ENCODE measurements at places on chromosomes 11 and 22.

DNA sequence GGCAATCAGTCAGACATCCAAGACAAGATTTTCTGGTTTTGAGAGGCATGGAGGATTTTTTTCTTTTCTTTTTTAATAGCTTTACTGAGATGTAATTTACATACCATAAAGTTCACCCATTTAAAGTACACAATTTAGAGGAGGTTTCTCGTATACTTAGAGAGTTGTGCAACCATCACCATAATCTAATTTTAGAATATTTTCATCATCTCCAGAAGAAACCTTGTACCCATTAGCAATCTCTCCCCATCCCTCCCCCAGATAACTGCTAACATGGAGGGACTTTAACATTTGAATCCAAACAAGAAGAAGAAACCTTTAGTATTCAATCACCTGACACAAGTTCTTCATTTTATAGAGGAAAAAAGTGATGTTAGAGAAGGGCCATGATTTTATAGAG, 83.6 kb downstream of the CLPB start:
- DNase-seq = no peak

GRCh38 chr11:1839204-1839923, 583 bp downstream of the TNNI2 start:
- DNase-seq = no peak

GRCh38 chr11:70522593-70523311, 124.4 kb downstream of the CTTN start:
- no peak for DNase-seq

DNA sequence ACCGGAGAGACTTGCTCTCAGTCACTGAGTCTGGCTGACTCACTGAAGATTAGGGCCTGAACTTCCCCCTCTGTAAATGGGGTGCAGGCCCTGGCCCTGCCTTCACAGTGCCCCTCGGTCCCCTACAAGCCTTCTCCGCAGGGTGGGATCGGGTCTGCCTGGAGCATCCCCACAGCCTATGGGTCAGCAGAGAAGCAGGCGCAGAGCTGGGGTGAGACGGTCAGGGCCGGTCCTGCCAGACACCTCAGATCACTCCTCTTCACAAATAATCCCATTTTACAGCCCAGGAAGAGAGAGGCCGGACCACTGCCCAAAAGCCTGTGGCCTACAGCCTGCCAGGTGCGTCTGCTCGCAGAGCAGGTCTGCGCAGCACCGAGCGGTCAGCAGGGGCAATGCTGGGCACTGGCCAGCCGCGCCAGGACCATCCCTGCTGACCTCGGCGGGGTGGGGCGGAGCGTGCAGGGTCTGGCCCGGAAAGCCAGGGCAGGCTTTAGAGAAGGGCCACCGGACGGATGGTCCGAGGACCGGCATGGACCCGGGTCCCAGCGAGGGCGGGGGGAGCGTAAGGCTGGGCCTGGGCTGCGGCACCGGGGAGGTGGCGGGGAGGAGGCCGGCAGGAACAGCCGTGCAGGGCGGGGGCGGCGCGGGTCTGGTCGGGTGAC, 522 bp upstream of the SEPTIN5 start:
- no peak for DNase-seq

DNA sequence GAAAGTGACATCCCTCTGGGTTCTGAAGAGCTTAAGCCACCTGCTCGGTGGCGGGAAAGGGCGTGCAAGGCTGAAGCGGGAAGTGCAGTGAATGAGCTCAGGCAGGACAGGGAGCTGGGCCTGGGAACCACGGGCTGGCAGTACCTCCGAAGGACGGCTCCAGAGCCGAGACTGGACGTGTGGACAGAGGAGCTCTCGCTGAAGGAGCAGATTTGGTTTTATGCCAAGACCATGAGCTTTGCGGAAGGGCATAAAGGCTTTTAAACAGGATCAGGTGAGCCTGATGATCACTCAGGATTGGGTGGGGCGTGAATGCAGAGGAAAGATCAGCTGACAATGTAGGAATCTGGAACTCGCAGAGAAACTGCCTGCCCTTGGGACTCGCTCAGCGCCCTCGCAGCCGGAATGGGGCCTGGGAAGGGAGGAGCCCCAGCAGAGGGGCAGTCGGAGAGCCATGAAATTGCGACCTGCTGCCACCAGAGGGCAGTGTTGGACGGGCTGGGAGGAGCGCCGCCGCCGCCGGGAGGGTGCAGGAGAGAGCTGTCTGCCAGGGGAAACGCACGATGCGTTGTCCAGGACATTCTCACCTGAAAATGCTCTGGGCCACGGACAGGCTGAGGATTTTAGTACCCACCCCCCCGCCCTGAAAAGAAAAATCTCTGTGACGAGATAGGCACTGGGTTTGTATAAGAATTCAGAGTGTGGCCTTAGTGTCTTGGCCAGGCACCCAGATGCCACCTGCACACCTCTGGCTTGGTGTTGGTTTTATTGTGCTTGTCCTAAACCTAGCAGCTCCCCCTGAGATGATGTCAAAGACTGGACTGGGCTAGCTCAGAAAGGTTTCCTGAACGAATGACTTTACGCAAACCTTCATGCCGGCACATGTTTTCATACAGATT, 324.4 kb downstream of the NTM start:
- peak; percentile 94 for DNase-seq

DNA sequence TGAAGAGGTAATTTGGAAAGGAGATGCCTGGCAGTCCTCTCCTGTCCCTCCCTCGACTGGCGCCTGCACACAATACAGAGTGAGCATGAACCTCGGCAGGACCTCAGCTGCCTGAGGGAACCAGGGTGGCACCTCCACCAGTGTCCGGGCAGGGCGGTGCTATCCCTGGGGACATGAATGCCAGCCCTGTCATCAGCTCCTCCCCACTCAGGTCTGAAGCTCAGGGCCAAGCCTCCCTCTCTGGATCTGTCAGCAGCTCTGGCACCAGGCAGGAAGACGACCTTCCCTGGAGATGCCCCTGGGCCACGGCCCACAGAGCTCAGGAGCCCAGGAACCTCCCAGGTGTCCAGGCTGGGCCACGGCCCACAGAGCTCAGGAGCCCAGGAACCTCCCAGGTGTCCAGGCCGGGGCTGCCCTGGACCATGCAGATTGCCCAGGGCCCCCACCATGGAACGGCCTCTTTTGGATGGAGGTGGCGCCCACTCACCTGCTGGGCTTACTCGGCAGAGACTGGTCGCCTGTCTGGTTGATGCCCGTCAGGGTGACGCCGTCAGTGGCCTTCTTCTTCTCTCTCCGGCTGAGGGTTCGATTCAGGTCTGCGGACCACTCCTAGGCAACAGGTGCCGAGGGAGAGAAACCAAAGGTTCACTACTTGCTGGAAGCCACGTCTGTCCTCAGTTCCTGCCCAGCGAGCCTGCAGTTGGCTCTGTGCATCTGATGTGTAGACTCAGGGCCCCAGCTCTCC, 21.7 kb upstream of the ARFGAP3 start:
- no peak for DNase-seq

- no peak for DNase-seq
These were observed 55.0 kb downstream of the MYH9 start for GRCh38 chr22:36332623-36333332.

- DNase-seq = no peak
These were observed 200.6 kb upstream of the POU2AF2 start for GRCh38 chr11:111044751-111045406.

DNA sequence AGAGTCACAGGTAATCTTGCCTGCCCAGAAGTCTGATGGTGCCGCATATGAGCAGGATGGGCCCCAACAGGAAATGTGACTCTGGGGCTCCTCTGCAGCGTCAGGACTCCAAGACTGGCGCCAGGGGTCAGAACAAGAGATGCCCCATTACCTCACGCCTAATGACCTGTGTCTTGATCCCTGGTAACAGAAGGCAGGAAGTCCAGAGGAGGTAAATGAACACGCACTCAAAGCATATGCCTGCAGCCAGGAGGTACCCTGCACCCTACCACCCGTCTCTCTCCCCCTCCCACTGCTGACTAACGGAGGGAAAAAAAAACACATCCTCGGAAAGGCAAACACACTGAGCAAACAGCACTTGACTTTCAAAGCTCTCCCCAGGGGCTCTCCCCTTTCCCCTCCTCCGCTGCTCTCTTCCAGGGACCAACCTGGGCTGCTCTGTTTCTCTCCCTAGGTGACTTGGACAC, 37.3 kb downstream of the ABCC8 start:
- DNase-seq = no peak

GRCh38 chr22:30607300-30607930, 441 bp downstream of the TCN2 start:
- DNase-seq = no peak

- DNase-seq = peak; percentile 43
These were observed 91.1 kb upstream of the KCNA4 start for GRCh38 chr11:30107899-30108298.

DNA sequence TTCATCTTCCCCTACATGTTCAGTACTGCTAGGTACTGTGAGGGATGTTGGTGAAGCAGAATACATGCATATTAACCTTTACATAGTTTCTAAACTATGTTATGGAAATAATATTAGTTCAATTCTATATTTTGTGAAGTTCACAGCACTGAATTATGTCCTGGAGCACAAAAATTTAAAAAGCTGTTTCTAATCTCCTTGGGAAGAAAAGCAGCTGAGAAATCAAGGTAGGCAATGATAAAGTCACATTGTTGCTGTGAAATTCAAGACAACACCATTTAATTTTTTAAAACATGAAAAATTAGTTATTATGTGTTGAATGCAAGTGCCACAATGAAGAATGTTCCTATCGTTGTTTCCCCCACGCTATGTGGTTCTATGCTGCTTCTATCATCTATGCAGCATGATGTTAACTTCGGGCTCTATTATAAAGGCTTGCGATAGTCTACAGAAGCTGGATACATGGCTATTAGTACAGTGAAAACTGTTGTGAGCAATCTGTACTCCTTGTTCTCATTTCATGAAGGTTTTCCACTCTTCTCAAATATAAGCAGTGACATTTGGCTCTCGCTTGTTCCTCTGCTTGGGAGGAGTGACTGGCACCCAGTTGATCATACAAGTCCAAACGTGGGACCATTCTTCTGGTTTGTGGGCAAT, 164.3 kb downstream of the AASDHPPT start:
- DNase-seq = no peak

- no peak for DNase-seq
These were observed 16.3 kb upstream of the SORL1 start for GRCh38 chr11:121435551-121436511.

Data from GM03348 (cell line).